ENCODE measurements at places on chromosomes 2 and 18.

DNA sequence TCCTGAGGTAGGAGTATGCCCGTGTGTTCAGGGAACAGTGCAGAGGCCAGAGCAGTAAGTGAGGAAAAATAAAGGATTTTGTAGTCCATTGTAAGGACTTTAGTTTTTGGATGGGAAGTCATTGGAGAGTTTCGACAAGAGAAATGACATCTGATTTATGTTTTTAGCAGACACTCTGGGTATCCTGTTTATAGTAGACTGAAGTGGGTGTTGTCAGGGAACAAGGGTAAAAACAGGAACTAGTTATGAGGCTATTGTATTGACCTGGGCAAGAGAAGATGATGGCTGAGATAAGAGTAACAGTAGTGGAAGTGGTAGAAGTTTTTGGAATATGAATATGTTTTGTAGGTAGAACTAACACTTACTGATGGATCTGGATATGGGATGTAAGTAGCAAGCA lies 59.8 kb downstream of the GTF2A1L start:
- no peak for DNase-seq

DNA sequence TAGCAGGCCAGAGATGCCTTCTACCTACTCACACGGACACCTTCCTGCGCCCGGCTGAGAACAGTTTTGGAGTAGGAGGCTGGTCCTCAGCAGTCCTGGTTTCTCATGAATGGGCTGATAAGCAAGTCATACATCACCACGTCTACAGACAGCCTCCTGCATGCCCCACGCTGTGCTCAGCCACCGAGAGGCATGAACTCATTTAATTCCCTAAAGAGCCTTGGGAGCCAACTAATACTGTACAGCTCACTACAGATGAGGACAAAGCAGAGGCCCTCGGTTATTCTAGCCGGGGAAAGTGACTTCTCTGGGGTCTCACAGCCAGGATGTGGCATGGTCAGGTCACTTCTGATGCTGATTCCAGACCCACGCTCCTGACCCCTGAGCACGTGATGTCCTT lies 105.6 kb downstream of the TSHZ1 start:
- no peak for DNase-seq

DNA sequence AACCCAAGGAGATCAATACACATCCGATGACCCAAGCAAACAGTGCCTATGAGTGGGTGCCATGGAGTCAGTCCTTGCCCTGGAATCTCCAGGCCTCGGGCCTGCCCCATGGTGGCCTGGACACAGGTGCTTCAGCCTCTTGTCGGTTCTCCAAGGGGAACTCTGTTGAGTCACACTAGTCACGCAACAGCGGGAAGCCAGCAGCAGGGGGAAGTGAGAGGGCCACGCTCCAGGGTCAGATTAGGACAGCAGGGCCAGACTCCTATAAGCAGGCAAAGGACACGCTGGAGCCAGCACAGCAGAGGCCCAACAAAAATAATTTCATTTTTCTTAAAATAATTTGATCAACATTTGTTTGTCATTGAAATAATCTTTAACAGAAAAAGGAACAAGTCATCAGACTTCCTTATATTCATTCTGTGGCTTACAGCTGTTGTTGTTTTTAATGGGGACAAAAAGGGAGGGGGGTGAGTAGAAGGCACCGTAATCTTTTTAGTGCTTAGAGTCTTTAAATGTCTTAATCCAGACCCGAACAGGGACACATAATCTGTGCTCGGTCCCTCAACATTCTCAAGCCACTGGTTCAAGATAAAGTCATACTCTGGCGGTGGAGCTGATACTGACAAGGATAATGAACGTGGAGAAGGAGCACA lies 16.4 kb upstream of the ARMC9 start:
- peak; percentile 68 for DNase-seq

DNA sequence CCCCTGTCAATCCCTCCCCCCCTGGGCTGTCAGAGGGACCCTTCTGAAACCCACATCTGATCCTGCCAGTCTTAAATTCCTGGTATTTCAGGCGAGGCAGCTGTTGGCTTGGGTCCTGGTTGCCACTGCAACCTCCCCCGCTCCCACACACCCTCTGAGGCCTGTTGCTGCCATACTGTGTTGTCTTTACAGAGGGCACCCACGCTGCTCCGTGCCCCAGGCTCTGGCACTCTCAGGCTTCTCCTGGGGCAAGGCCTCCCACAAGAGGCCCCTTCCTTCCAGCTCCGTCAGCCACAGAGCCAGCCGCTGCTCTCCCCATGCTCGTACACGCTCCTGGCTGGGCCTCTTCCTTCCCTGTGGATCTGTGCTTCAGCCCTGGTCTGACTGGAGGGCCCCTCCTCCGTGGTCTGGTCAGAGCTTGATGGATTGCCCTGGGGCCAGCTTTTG lies 8.6 kb downstream of the CABLES1 start:
- no peak for DNase-seq

- no peak for DNase-seq
Observed at GRCh38 chr2:96549466-96549785, 12.9 kb downstream of the ARID5A start.

GRCh38 chr18:58862851-58863538 lies 1.7 kb upstream of the ZNF532 start:
- DNase-seq: no peak

- no peak for DNase-seq
Observed at GRCh38 chr2:241613017-241613780, 23.8 kb downstream of the THAP4 start.

DNA sequence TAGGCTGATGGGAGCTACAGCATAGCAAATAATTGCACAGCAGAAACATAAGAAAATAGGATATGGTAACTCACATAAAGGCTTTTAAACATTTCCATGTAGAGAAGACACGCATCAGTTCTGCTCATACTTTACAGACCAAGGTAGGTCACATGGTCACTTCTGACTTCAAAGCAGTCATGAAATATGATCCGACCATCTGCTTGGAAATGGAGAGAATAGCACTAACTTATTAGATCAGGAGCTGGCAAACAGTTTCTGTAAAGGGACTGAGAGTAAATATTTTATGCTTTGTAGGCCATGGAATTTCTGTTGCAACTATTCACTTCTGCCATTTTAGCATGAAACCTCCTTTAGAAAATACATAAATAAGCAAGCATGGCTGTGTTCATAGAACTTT lies 936.6 kb upstream of the FANCL start:
- DNase-seq: no peak

GRCh38 chr2:165924946-165925345 lies 28.6 kb downstream of the TTC21B start:
- no peak for DNase-seq

GRCh38 chr2:121598087-121598486 lies 51.2 kb downstream of the CLASP1 start:
- no peak for DNase-seq

GRCh38 chr2:67342394-67342793 lies 54.7 kb upstream of the ETAA1 start:
- no peak for DNase-seq

GRCh38 chr2:101432411-101433181 lies 42.3 kb downstream of the RFX8 start:
- no peak for DNase-seq

DNA sequence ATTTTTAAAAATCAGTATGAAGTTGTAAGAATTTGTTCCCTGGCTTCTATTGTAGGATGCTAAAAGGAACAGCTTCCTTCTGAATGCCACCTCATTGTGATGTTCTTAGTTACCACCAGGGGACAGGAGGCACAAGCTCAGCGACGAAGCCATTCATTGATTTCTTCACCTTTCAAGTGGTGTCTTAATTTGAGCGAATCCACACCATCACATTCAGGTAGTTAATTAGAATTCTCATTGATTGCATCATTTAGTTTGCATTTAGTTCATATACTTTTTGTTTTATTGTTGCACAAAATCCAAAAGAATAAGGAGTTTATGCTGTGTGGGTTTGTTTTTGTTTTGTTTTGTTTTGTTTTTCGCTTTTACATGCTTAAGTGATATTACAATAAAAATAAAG lies 23.1 kb downstream of the CYP27C1 start:
- no peak for DNase-seq

GRCh38 chr2:197339496-197340220 lies 29.1 kb upstream of the ANKRD44 start:
- no peak for DNase-seq

- DNase-seq: no peak
Observed at GRCh38 chr2:19868701-19869580, 32.8 kb downstream of the TTC32 start.

GRCh38 chr2:134143568-134143967 lies 110.3 kb upstream of the MGAT5 start:
- no peak for DNase-seq

DNA sequence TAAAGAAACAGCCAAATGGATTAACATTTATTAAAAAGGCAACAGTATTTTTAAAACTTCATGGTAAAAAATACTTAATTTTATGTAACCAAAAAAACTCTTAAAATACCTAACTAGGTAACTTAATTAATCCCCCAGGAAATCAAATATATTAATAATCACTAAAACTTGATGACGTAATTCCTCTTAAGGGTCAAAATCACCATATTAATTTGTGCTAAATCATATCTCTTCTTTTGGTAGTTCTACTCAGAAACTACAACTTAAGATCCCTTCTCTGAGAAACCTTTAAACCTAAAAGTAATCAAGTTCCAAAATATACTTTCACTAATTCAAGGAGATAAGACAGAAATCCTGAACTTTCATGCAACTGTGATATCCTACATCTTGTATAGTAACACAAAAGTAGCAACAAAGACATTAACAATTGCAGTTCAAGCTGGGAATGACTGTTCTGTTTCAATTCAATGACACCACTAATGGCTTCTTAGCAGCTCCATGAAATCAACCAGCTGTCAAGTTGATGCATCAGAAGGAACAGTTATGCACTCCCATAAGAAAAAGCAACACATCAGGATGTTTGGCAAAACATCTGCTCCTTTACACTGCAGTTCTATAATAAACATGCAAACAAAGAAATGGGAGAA lies 4.0 kb downstream of the BAZ2B start:
- no peak for DNase-seq

DNA sequence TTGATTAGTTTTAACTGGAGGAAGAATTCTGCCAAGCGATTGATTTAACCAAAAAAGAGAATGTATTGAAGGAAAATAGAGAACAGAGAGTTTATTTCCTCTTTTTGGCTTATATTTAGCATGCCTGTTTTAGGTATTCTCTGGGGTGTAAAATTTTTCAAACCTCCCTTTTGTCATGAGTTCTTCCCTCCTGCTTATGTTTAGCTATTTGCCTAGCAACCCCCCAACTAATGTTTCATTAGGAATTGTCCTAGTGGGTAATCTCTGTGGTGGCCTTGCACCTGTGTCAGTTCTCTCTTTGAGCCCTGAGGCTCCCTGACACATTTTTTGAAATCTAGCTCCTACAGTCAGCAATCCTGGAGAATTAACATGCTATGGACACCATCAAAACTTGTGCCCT lies 12.5 kb upstream of the REG1B start:
- no peak for DNase-seq

DNA sequence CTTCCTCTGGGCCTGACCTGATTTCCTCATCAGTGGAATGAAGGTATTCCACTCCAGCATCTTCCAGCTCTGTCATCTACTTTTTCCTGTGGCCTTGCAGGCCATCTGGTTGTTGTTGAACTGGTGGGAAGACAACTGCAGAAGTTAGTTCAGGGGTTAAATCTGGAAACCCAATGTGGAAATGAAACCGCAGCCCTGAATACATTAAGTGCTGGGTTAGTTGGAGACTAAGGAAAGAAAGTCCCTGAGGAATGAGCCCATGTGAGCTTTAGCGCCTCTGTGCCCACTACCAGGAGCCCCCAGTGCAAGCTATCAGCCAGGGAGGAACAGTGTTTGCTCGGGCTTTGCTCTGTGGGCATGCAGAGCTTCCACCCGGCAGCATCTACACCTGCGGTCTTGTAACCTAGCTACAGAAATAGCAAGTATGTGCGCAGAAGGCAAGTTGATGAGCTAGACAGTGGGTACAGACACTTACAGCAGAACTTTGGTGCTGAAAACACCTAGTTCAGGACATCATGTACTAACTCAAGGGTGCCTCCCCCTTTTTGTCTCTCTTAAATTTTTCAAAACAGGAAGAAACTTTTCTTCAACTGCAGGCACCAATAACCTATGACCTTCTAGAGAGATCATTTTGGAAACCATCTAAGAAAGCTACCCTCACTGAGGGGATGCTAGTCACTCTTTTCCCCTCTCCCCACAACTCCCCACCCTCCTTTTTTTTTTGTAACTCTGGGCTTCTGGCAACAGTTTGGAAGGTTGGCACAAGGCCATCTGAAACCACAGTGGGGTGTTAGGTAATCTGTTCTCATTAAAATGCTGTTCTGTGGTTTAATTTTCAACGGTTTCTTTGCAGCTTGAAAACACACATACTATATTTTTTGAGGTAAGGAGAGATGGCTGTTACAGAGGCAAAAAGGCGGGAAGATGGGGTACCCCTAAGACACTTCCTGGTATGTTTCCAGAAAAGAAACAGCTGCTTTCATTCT lies 18.3 kb upstream of the CXCR4 start:
- no peak for DNase-seq

DNA sequence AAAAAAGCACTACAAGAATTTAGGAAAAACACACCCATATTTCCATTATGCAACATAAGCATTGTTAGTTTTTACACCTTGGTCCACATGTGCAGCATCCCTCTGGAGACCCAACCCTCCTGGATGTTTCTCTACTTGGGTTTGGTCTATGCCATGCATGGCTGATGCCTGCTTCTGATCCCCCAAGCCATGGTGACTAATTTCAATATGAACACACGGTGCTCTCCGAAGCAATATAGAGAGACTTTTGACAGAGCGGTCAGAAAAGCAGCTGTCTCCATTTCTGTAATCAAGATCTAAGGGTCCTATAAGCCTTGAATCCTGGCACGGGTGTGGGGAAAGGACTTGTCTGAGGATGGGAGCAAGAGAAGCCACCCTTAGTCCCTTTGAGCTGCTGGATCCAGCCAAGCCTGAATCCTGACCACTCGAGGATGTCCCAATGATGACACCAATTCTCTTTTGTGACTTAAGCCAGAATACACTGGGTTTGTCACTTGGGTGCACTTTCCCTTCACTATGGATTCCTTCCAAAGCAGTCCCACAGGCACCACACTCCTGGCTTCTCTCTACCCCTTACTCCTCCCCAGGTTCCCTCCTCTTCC lies 91.5 kb downstream of the ACTR2 start:
- DNase-seq: no peak

Measured in thoracic aorta (tissue), 2 donors.